Mucosa of gallbladder (tissue), 1 donor: ENCODE measurements at places on chromosomes 1 and 21. TPM values are rescaled to one million over a fixed set of nuclear protein-coding genes. Genes with fewer than 3 reads are reported as not detected.

DNA sequence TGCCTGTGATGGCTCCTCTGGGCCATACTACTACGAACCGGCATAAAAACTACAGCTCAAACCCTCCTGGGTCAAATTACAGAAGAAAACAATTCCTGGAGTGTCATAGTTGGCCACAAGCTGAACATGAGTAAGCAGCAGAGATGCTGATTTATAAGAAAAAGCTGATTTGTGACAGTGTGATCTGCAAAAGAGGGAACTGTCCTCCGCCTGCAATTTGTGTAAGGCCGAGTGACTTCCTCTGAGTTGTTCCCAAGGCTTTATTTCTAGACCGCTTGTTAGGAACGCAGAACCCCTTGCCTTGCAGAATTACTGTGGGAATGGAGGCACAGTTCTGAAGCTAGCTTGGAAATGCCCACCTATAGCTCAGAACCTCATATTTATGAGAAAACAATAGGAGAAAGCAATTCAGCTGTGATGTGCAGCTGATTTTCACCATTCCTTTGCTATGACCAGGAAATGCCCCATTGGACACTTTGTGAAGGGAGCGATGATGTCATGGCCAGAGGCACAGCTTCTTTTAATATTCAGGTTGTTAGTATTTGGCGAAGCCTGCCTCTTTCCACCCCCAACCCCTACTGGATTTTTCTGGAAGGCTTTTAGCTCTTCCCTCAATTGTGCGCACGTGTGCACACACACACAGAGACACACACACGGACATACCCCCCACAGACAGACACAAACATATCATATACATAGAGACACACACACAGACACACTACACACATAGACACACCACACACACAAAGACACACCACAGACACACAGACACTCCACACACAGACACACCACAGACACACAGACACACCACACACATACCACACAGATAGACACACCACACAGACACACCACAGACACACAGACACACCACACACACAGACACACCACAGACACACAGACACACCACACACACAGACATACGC, 47.6 kb downstream of the IER5 start:
- DNase-seq: no peak

DNA sequence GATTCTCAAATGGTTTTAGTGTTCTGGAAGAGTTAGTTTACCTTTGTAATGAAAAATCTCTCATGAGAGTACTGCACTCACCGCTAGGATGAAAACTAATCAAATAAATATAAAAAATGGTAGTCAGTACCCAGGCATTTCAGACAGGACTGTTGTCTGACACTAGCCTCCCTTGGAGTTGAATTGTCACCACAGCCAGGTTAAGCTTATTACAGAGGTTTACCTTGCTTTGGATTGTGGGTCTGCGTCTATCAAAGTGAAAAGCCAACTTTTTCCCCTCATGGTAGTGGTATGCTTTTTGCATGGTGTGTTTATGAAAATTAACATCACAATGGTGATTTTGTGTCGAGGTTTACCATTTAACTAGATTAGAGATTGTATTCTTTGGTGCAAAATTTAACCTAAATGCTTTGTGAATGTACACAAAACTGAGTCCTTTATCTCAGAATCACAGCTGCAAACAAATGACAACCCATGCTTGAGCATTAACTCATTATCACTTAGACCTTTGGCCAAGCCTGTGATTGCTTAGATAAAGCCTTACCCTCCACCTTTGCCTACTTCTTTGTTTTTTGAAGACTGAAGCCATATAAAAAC, 20.1 kb downstream of the RAP1A start:
- DNase-seq: no peak

GRCh38 chr21:41201385-41201784, 33.4 kb downstream of the BACE2 start:
- DNase-seq: no peak

The FBLIM1 gene
- 534 TPM for total RNA-seq

DNA sequence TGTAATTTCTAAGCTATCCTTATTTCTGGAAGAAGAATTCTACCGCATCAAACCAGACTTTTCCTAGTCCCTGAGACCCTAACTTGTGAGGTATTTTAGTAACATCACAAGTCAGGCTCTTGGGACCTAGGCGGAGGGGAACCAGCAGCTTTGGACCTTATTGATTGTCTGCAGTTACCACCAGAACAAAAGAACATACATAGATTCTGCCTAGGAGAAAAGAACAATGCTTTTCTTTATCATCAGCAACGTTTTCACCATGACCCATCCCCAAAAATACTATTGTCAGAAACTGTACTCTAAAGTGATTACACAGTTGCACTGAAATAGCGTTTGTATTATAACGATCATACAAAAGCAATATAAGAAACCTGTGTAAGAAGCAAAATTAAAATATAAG, 860.4 kb downstream of the USP25 start:
- no peak for DNase-seq

The SMCP gene
- not detected for total RNA-seq

- DNase-seq: no peak
Measured at GRCh38 chr1:228340686-228341449, 65.8 kb downstream of the TRIM11 start.

- DNase-seq: no peak
Measured at GRCh38 chr1:46681333-46682034, 9.8 kb downstream of the TEX38 start.

- no peak for DNase-seq
Measured at GRCh38 chr1:116465845-116466685, 93.0 kb downstream of the ATP1A1 start.

DNA sequence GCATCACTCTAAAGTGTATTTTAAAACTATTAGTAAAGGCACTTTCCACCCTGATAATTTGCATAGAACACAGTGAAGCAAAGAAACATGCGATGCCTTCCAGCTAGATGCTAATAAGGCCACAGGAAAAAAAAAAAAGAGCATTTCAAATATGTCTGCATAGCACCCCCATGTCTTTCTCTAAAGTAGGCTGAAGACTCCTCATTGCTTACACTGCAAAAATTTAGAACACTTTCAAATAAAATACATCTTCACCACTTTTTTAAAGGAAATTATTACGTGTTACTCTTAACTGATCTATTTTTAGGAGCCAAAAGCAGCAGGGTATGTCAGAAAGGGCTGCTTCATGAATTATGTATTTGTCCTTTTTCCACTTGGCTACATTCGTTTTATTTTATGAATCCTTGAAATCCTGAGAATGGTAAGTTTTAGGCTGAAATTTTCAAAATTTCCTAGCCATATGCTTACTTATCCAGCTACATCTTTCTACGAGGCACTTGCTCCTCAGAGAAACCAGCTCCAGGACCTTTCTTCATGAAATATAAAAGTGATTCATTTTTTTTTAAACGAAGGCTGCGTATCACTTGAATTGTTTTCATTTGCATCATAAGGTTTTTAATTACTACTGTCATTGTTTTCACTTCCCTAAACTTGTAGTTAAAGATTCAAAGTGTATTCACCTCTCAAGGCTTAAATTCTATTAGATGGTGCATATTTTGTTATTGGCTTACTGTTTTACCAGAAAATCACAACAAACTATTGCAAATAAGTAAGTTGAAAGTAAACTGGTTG, 513.0 kb downstream of the PTPRC start:
- DNase-seq: no peak

GRCh38 chr1:119308130-119308700, 60.4 kb upstream of the HAO2 start:
- no peak for DNase-seq

GRCh38 chr1:154975409-154976059, 1.1 kb downstream of the CKS1B start:
- peak; percentile 57 for DNase-seq

- no peak for DNase-seq
Measured at GRCh38 chr1:246182149-246182851, 324.8 kb downstream of the SMYD3 start.

The ZNF697 gene
- total RNA-seq: 2.9 TPM

DNA sequence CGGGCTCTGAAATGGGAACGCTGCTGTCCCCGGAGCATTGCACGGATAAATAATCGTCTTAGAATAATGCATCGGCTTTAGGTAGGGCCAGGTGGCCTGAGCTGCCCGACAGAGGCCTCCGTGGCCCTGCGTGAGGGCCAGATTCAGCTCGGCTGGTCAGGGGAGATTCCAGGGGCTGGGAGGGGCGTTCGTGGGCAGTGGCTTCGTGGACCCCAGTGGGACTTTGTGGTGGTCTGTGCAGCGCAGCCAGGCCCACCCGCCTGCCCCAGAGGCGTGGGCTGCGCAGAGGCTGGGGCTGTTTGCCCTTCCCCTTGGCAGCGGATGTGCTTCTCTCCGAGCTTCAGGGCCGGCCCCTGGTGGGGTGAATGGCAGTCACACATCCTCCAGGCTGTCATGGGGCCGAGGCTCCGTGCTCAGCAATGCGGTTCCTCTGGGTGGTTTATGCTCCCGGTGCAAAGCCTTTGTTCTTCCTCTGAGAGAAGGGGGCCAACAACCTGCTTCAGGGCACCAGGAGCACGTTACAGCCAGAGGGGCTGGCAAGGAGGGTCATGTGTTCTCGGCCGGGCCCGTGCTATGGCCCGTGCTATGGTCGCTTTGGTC, 104.5 kb downstream of the PRDM16 start:
- no peak for DNase-seq
